ENCODE measurements at places on chromosomes 13 and 19. TPM values are rescaled to one million over a fixed set of nuclear protein-coding genes. Genes with fewer than 3 reads are reported as not detected.

The LRRC63 gene
- total RNA-seq, result 0.51 TPM

The PGLYRP1 gene
- total RNA-seq, result not detected

The TNFSF13B gene
- 12.1 TPM for total RNA-seq

The CLEC11A gene
- not detected for total RNA-seq

The LILRA6 gene
- total RNA-seq, result 0.10 TPM

The AKAP8L gene
- 60.5 TPM for total RNA-seq

The FGF22 gene
- not detected for total RNA-seq

The ERFL gene
- 0.19 TPM for total RNA-seq

The KIR2DL3 gene
- total RNA-seq, result not detected

The POSTN gene
- total RNA-seq, result not detected

The PTH2 gene
- total RNA-seq, result not detected

The RETN gene
- not detected for total RNA-seq

- DNase-seq, result no peak
Observed at GRCh38 chr13:113929628-113930615, 44.0 kb downstream of the C13orf46 start.

GRCh38 chr19:55652311-55653128 lies 2.3 kb upstream of the U2AF2 start:
- no peak for DNase-seq

- no peak for DNase-seq
Observed at GRCh38 chr19:15368798-15369593, 10.6 kb downstream of the AKAP8 start.

GRCh38 chr19:18708452-18709231 lies 25.2 kb downstream of the CRTC1 start:
- DNase-seq, result no peak

GRCh38 chr19:41083516-41083915 lies 4.7 kb upstream of the CYP2A13 start:
- no peak for DNase-seq

DNA sequence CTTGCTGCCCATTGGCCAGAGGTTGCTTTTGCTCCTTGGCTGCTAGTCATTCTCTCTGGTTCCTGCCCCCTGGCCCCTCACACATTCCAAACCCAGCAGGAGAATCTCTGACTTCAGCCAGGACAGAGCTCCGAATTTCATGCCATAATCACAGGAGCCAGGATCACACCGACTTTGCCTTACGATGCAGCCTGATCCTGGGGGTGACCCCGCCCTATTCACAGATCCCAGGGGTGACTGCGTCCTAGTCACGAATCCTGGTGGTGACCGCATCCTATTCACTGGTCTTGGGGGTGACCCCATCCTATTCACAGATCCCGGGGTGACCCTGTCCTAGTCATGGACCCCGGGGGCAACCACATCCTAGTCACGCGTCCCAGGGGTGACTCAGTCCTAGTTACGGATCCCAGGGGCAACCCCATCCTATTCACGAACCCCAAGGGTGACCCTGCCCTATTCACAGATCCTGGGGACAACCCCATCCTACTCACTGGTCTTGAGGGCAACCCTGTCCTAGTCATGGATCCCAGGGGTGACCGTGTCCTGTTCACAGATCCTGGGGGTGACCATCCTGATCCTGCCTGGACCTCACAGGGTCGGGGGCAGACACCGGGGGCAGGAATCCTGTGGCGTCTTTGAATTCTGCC lies 7.4 kb upstream of the TEX29 start:
- no peak for DNase-seq

- no peak for DNase-seq
Observed at GRCh38 chr13:44309794-44310757, 63.5 kb upstream of the SERP2 start.

- no peak for DNase-seq
Observed at GRCh38 chr19:3968556-3969434, 2.1 kb downstream of the DAPK3 start.

GRCh38 chr13:37621811-37622361 lies 23.3 kb upstream of the POSTN start:
- DNase-seq, result no peak

- DNase-seq, result no peak
Observed at GRCh38 chr13:33263976-33264619, 21.5 kb downstream of the STARD13 start.

GRCh38 chr19:639253-640160 lies at the start of gene FGF22:
Gene FGF22 (plus strand): TSS chr19:639879. CDS start chr19:639926, 47 bp downstream.
- no peak for DNase-seq

- DNase-seq, result no peak
Observed at GRCh38 chr19:48111280-48111679, 663 bp upstream of the PLA2G4C start.

GRCh38 chr19:46133101-46133627 lies 8.7 kb upstream of the IGFL3 start:
- DNase-seq, result peak; percentile 24

- no peak for DNase-seq
Observed at GRCh38 chr13:20121159-20121525, 39.7 kb downstream of the GJA3 start.

DNA sequence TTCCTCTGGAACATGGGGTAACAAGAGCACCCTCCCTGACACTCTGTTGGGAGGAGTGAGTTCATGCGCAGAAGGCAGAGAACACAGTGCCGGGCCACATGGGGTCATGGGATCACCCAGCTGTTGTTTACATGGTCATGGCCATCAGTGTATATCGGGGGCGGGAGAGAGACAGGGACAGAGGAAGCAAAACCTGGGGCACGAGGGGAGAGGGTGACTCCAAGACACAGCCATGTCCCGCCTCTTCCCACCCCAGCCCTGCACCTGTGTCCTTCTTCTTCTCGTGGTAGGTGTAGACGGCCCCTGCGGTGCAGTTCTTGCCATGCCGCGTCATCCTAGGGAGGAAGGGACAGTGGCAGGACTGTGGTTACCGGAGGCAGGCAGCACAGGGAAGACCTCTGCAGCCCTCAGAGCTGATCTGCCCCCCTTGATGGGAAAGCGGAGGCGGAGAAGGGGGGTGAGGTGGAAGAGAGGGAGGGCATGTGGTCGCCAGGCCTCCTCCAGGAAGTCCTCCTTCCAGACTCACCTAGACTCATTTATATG lies 19.9 kb downstream of the NOSIP start:
- DNase-seq, result no peak

DNA sequence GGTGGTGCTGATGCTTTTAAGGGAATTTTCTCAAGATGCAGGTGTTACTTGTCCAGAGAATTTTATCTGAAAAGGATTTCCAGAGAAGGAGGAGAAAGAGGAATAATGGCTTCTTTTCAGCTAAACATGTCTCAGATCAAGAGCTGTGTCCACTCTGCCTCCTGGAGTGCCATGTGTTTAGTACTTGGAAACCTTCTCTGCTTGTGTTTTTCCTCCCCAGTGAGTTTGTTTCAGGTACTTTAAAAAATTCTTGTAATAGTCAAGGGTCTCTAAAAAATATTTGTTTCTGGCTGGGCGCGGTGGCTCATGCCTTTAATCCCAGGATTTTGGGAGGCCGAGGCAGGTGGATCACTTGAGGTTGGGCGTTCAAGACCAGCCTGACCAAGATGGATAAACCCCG lies 22.7 kb downstream of the ZNF431 start:
- DNase-seq, result no peak

DNA sequence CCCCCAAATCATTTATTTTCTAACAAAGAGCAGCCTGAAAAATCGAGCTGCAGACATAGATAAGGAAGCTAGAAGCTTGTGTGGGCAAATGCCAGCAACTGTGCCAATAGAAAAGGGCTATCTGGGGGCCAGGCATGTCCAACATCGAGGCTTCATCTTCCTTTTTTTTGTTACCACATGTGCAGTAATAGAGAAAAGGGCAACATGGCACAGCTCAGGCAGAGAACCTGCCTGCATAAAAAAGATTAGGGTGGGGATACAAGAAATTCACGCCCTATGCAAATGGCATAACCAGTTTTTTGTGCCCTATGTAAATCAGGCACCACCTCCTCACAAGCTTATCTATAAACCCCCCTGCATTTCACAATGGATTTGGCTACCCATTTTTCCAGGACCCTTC lies 60.4 kb upstream of the ABCC4 start:
- DNase-seq, result no peak

GRCh38 chr19:570251-570686 lies 2.1 kb upstream of the BSG start:
- no peak for DNase-seq

- no peak for DNase-seq
Observed at GRCh38 chr19:47351548-47351947, 2.4 kb downstream of the DHX34 start.

DNA sequence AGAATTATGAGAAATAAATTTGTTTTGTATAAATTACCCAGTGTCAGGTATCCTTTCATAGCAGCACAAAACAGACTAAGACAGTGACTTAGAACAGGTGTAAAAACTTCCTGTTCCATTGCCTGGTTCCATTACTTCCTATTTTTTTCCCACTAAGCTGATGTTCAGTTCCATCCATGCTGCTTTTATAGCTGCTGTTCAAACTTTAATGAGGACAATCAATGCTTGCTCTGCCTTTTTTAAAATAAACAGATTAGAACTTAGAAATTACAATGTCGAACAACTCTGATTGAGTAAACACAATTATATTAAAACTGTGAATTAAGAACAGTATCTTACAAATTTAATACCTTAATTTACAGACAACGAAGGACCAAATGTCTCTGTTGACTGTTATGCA lies 818.9 kb downstream of the OLFM4 start:
- DNase-seq, result no peak

DNA sequence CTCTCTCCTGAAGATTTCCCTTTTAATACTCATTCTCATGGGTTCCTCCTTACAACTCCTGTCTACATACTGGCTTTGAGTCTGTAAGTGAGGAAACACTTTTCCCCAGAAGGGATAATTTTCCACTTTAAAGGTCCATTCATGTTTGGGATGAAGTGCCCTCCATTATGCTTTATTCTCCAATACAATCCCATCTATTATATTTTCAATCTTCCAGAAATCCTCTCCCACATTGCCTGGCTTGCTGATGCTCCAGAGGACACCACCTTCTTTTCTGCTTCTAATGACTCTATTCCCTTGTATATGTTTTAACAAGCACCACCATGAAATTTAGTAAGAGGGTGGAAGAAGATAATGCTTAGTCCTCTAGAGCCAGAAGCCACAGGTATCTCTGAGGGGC lies 92.7 kb upstream of the NBEA start:
- no peak for DNase-seq

- DNase-seq, result no peak
Observed at GRCh38 chr19:5857203-5858081, 6.2 kb upstream of the FUT3 start.

DNA sequence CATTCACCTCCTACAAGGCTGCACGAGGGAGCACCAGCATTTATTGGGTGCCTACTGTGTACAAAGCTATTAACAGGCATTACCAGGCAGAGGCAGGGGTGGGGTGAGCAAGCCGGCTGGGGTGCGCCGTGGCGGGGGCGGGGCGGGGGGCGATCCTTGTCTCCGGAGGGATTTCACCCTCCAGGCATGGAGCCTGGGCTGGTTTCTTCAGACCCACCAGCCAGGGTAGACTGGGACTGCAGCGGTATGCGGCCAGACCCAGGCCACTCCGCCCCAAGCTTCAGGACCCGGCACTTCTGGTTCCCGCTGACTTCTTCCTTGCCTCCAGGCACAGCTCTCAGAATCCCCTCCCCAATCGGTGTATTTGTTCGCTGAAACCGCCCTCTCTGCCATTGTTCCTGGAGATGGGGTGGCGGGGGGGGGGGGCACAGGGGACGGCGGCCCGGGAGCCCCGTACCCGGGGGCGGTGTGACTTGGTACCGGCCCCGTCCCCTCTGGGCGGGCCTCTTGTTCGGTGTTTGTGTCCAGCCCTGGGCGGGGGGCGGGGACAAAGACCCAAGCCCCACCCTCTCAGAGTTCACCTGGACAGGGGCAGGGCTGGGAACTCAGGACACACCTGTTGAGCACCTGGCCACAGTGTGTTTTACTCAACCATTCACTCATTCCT lies 14.4 kb downstream of the TJP3 start:
- no peak for DNase-seq

DNA sequence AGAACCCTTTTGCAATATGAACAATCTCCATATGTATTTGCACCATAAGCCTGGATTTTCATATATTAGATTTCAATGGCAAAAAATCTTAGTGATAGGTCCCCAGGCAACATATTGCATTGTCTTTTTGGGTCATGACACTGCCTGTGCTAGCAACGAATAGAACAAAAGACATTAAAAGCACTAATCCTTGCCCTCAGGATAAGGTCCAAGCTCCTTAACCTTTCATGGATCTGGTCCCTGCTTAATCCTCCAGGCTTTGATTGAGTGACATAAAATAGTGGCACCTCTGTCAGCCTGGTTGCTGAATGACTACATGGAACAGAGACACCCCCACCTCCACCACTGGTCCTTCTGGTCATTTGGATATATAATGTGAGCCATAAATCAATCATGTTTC lies 134.4 kb downstream of the RBM26 start:
- DNase-seq, result no peak

- DNase-seq, result no peak
Observed at GRCh38 chr19:17677002-17677401, 11.2 kb downstream of the UNC13A start.

- DNase-seq, result no peak
Observed at GRCh38 chr13:60454425-60454824, 57.4 kb downstream of the TDRD3 start.

- DNase-seq, result no peak
Observed at GRCh38 chr13:21964686-21965085, 293.8 kb downstream of the FGF9 start.

GRCh38 chr13:28043224-28043623 lies 54.7 kb upstream of the URAD start:
- no peak for DNase-seq

- DNase-seq, result peak; percentile 90
Observed at GRCh38 chr19:4375164-4376027, 25.0 kb downstream of the SH3GL1 start.

DNA sequence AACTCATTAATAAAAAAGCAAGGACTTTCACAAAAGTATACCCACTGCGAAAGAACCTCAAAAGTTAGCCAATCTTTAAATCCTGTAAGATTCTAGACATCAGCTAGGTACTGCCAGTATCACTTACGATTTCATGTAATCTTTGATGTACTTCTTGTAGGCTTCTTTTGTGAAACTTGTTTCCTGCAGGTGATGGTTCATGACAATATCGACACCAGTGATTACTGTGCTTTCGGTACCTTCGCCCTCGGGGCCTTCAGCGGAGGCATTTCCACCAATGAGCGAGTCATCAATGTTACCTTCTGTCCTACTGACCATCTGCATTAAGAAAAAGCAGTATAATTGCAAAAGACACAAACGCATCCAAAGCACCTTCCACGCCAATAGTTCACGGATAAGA lies 1.1 kb downstream of the TPT1 start:
- DNase-seq, result no peak

Measured in GM12878 (cell line).